ENCODE measurements at places on chromosomes 7 and 10.

DNA sequence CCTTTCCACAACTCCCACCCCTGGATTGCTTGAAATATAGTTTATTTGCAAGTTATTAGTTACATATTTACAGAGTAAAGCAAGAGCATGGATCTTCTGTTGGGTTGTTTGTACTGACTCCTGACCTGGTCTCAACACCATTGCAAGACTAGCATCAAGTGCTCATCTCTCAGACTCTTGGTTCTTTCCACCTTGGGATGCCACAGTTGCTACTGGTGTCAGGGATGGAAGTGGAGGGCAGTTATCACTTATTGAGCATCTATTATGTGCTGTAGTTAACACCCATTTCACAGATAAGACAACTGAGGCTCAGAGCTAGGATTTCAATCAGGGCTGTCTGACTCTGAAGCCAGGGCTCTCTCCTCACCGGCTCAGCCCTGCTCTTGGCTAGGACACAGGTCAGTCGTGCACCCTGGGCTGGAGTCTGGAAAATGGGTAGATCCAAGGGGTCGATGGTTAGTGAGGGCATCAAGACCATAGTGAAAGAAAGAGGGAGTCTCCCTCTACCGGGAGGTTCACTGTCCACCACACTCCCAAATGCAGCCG is 614 bp upstream of the ADAMTS14 start:
- DNase-seq, result no peak

DNA sequence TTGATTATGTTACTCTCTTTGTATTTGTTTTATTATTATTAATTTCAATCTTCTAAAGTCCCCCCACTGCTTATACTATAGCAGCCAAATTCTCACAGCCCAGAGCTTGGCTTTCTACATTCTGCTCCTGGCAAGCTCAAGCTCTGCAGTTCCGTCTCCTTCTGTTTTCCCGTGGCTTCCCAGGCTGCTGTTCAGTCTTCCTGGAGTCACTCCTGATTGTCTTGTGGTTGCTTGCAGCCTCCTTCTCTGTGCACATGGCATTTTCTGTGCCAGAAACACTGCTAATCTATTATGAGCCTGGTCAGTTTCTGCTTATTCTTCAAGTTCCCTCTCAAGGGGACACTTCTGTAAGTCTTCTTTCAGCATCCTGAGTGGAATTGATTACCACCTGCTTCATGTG is 533.7 kb upstream of the IGFBP3 start:
- no peak for DNase-seq

GRCh38 chr10:50322077-50322476 is 70.8 kb upstream of the ASAH2 start:
- DNase-seq, result no peak

DNA sequence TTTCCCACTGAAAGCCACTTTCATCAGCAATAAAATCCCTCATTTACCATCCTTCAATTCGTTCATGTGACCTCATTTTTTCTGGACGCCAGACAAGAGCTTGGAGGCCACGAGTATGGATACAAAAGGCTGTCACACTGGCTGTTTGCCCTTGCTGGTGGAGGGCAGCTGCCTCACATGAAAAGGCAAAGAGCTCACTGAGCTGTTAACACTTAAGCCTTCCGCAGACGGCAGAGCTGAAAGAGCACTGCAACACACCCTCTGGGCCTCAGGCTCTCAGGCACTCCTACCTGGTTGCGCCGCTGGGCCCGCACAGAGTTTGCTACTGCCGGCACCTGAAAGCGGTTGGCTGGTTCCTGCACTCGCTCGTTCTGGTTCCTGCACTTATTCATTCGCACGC is 193.5 kb downstream of the CFTR start:
- no peak for DNase-seq

GRCh38 chr7:44062903-44063295 is 2.5 kb downstream of the PGAM2 start:
- DNase-seq, result no peak

- no peak for DNase-seq
Measured at GRCh38 chr7:157043745-157044144, 33.3 kb upstream of the MNX1 start.

- DNase-seq, result no peak
Measured at GRCh38 chr7:104621321-104621720, 292.9 kb downstream of the LHFPL3 start.

GRCh38 chr10:113384181-113384580 is 168.7 kb upstream of the HABP2 start:
- DNase-seq, result no peak

DNA sequence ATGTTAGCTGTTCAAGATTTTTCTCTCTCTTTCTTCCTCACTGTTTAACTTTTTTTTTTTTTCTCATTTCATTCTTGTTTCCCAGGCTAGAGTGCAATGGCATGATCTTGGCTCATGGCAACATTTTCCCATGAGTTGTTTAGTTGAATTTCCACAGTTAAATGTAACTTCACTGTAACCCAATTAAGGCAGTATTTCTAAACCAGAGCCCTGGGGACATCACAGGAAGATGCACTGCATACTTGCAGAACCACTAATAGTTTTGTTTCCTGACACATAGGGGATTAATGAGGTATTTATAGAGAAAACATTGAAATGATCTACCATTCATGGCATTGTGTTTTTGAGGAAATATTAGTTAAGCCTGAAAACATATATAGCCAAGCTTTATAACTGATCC is 795.6 kb upstream of the GHITM start:
- no peak for DNase-seq

- DNase-seq, result no peak
Measured at GRCh38 chr7:9231630-9232121, 798.3 kb downstream of the NXPH1 start.

DNA sequence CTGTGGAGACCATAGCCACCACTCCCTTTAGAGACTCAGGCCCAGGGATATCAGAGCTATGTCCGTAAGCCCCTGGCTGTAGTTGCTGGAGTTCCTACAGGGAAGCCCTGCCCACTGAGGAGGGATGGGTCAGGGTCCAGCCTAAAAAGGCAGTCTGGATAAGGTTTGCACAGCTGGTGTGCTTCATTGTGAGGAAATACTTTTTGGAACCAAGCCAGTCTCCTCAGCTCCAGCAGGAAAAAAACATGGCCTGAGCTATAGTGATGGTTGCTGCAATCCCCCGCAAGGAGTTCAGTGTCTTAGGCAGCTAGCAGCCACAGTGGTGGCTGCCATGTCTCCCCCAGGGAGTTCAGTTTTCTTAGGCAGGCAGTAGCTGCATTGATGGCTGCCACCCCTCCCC is 52.6 kb upstream of the CYP2C8 start:
- no peak for DNase-seq

DNA sequence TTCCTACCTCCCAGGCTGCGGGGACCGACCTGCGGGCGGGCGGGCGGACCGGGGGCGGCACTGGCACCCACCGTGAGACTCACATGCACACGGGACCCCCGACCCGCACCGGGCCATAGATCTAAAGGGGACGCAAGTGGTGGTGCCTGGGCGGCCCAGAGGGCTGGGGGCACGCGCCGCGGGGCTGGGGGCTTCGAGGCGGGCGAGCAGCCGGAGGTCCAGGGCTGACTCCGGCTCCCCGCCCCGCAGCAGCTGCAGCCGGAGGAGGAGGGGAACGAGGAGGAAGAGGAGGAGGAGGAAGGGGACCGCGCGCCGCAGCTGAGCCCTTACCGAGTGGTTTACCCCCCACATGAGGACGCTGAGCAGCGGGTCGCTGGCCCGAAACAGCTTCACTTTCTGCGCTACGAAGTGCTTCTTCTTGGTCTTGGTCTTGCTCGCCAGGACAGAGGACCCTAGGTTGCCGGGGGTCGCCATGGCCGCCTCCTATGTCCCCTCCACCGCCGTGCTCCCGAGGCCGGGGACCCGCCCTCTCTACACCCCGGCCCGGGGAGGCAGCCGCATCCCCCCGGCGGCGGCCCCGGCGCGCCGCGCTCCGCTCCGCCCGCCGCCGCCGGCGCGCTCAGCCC is 412 bp downstream of the PIP4K2A start:
- DNase-seq, result no peak

- DNase-seq, result no peak
Measured at GRCh38 chr7:33087858-33088257, 21.3 kb downstream of the RP9 start.

DNA sequence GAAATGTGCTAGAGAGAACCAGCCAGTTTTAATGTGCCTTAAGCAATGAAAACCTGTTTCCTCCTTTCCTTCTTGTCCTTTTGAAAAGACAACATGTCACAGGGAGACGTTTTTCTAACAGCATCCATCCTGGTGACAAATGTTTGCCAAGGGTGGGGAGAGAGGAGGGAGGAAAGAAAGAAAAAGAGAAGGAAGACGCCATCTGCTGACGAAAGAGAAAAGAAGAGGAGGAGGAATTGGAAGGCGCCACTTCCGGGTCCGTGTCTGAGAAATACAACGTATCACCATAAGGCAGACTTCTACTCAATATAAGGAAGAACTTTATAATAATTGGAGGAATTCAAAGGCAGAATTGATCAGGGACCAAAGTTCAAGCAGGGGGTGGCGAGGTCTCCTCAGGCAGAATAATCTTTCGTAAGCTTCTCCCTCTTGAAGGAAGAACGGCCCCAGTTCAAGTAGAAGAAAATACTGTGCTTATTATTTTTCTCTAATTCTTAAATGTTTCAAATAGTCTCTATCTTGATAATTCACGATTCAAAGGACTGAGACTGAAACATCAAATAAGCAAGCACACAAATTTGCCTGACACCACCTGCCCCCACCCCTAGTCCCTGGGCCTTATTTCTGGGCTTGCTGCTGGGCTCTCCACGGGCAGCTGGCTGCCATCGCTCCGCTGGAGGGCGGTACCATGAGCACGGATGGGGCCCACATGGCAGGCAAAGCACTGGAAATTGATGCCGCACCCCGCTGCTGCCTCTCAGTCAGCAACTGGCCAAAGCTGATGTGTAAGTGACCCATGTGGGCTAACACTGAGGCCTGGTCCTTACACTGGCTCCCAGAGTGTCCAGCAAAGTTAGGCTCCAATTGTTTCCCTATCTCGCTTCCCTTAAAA is 273.7 kb upstream of the KLF14 start:
- no peak for DNase-seq

DNA sequence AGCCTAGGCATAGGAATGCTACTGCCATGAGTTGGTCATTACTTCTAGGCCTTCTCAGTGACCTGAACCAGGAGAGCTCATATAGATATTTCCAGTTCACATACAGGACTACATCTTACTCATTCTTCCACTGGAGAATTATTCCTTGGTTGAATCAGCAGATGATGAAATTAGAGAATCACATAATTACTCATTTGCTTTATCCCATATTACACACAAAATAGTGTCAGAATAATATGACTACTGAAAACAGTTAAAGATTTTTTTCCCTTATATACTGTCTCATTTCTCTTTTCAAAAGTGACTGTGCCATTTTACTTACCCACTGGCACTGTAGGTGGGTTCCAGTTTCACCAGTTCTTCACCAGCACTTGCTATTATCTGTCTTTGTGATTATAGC is 18.5 kb downstream of the BMS1 start:
- DNase-seq, result no peak

GRCh38 chr10:89677341-89677740 is 24.0 kb upstream of the KIF20B start:
- DNase-seq, result no peak

DNA sequence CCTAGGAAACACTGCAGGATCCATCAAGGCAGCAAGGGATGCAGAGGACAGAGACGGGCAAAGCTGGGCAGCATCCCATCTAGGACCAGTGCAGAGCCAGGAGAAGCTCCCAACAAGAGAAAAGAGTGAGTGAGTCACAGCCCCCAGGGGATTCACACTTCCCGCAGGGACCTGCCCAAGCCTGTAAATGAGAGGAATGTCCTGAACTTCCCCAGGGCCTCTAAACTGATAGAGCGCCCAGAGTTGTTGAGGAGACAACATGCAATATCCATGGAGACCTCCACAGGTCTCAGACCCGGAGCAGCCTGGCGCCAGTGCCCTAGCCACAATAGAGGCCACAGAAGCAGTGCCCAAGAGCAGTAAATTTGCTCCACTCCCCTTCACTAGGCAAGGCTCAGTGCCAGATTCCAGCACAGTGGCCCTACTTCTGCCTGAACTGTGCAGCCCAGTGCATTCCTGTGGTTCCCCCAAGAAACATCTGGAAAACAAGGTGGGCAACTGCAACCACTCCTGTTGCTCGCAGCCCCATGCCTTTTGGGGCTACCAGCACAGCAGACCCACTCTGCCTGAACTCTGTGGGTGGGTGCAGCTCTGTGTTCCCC is 567.5 kb downstream of the POM121L12 start:
- no peak for DNase-seq

Measured in stimulated activated CD8-positive, alpha-beta memory T cell treated with anti-CD3 and anti-CD28 coated beads, Interleukin-15, amount 100 ng/mL, for 4 hours (primary cell).